ENCODE measurements at places on chromosomes 7 and 10. TPM values are rescaled to one million over a fixed set of nuclear protein-coding genes. Genes with fewer than 3 reads are reported as not detected.

MBLAC1 gene
- total RNA-seq, result 2.7 TPM

TSPAN12 gene
- 50.5 TPM for total RNA-seq

GRCh38 chr10:21092683-21093524 is 195.8 kb upstream of the NEBL start:
- DNase-seq, result no peak

GRCh38 chr7:68613897-68614296 is 984.4 kb upstream of the AUTS2 start:
- DNase-seq, result no peak

AMZ1 gene
- 0.27 TPM for total RNA-seq

DNA sequence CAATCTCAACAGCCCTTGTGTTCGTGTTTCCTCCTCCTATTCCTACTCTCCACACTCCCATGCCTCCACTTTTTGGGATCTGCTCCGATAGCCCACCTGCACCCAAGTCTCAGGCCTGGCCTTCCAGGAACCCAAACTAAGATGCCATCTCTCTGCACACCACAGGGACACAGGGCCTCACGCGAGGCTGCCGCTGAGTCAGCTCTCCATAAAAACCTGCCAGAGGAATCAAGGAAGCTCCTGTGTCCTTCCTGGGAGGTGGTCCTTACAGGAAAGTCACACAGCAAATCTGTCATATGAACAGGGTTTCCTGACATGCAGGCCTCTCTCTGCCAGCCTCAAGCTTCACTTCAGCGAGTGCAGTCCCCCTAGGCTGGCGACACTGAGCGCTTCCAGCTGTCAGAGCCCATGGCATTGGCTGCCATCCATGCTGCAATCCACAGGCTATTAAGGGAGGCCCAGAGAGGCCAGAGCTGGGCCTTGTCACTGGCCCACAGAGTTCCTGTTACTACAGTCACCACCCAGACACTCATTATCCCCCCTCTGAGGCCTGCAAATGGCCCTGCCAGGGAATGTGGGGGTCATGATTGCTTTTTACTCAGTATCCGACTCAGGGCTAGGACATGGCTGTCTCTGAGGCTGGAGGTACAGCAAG is 151.4 kb downstream of the OAT start:
- DNase-seq, result no peak

- no peak for DNase-seq
Observed at GRCh38 chr7:67713451-67714056, 716.9 kb downstream of the TYW1 start.

- DNase-seq, result peak; percentile 29
Observed at GRCh38 chr7:87628780-87629569, 777 bp downstream of the RUNDC3B start.

DNA sequence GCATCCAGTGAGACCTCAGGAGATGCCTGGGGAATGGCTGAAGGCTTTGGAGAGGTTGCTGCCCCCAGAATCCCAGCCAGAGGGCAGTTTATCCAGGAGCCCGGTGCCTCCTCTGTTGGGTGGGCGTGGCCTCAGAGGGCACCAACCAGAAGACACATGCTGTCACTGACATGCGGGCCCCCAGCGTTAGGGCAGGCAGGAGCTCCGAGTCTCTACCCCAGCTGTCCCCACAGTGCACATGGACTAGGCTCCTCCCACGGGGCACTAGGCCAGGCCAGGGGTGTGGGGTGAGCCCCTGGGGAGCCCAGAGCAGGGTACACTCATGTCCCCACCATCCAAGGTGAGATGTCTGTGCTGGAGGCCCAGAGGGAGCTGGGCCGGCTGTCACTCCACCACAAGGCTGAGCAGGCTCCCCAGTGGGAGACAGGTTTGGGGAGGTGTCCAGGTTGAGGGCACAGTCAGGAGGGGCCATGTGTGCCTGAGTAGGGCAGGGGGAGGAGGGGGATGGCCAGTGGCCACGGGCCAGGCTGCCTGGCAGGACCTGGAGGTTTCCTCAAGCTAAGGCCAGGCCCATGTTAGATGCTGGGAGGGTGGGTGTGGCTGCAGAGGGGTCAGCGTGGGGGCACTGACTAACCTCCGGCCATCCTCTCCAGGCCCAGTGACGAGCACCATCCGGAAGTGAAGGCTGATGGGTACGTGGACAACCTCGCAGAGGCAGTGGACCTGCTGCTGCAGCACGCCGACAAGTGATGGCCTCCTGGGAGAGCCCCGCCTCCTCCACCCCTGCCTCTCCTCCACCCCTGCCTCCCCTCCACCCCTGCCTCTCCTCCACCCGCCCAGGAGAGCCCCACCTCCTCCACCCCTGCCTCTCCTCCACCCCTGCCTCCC is 131.3 kb downstream of the FAM53B start:
- DNase-seq, result peak; percentile 66

DNA sequence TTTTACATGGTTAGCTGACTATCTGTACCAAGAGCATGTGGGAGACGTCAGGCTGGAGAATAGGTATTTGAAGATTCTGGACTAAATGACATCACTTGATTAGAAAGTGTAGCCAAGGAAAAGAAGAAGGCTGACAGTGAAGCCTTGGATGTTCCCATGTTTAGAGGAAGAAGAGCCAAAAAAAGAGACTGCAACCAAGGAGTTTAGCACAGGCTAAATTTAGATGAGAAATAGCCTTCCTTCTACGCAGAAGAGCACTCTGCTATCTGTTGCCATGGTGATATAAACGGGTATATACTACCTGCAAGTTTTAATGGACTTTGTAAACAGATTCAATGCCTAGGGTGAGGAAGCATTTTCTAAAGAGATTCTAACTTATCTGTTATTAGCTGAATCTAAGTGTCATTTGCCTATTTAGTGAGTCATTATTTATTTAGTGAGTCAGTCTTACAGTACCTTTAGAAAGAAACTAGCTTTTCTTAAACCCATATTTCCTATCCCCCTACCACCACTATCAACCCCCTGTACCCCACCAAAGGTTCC is 69.8 kb downstream of the CDK6 start:
- no peak for DNase-seq

- no peak for DNase-seq
Observed at GRCh38 chr10:46268076-46268881, 18.5 kb upstream of the ANTXRL start.

- no peak for DNase-seq
Observed at GRCh38 chr7:84095971-84096370, 98.6 kb downstream of the SEMA3A start.

DNA sequence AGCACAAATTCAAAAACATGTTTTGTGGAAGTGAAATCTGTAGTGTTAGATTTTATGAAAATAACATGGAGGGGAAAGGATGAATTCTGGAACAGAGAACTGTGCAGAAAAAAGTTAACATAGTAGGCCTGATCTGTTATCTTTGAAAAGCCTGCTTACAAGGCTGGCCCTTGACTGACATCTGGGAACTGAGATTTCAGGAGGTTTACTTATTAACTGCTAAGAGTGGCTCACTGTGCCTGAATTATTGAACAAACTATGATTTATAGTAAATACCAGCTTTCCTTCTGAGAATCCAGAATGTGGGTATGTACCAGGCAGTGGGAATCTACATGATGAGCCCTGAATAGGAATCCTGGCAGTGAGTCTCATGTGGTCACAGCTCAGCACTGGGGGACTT is 30.5 kb downstream of the NSUN6 start:
- DNase-seq, result no peak

GRCh38 chr10:18010050-18010449 is 58.3 kb downstream of the SLC39A12 start:
- DNase-seq, result no peak

DNA sequence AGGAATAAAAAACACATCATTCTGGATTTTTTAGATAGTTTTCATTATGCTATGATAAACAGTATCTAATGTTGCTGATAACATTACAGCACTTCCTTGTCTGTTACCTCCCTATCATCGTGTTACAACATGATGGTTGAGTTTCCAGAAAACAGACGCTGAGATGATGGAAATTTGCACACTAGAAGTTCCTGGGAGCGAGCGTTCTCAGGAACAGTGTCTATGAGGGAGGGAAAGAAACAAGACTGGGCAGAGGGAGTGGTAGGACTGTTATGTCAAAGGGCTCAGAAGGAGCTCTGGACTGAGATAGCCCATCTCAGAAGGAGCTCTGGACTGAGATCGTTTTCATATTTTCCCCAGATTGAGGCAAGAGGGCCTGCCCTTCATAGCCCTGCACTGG is 121.6 kb downstream of the REEP3 start:
- no peak for DNase-seq

EN2 gene
- total RNA-seq, result 0.15 TPM

GRCh38 chr10:17548770-17549169 is 68.4 kb downstream of the HACD1 start:
- DNase-seq, result no peak

NANOS1 gene
- total RNA-seq, result 5.0 TPM

DNA sequence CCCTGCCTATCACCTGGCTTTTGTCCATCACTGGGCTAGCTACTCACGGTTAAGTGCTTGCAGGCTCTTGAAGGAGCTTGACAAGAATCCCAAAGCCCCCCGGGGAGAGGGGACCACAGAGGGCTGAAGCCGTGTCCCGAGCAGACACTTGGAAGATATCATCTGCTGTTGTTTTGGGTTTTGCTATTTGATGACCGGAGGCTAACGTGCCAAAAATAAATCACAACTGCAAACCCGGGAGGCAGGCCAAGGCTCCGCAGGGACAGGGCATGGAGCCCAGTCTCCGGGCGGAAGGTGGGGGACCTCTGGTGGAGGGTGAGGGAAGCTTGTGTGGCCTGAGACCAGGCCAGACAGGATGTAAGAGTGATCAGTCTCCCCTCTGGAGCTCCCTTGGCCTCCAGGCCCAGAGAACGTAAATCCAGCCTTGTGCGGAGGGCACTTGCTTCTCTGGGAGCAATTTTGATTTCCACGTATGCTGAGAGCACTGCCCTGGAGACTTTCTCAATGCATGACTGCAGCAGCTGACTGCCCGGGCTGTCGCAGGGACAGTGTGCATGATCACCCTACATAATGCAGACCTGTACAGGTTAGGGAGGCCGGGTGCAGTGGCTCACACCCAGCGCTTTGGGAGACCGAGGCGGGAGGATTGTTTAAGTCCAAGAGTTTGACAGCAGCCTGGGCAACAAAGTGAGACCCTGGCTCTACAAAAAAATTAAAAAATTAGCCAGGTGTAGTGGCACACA is at the start of gene PHKG1:
Gene PHKG1, minus strand, starts transcription at position 164 of the 743 bp plus-strand sequence. CDS start 4,011 bp downstream, outside the sequence.
- DNase-seq, result peak; percentile 83

TECPR1 gene
- 23.4 TPM for total RNA-seq

DNA sequence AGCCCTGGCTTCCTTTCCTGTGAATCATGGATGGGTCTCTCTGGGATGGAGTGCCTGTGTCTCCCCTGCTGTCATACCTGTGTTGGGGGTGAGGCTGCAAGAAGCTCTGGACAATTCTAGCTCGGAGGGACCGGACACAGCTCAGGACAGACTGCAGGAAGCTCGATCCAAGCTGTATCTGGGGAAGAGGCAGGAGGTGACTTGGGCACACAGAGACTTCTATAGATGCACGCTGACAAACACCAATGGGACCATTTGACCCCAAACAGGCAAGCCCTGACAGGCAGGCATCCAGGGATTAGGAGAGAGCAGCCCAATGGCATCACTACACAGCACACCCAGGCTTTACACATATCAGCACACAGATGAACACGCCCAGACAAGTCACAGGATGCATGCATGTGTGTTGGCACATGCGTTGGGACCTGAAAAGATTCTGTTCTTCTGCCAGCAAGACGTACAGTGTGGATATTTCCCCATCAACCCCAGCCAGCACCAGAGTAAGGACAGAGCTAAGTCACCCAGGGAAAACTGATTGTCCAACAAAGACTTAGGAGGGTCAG is 4.5 kb downstream of the LLCFC1 start:
- no peak for DNase-seq

DNA sequence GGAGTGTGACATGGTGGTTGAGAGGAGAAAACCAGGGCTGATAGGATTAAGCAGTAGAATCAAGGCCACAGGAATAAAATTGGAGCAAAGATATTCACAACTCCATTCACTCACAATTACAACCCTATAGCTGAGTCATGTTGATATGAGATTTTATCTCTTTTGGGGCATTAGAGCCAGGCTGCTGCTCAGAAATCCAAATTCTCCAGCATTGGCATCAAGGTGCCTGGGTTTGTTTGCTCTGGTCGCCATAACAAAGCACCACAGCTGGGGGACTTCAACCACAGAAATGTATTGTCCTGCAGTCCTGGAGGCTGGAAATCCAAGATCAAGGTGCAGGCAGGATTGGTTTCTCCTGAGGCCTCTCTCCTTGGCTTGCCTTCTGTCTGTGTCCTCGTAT is 52.5 kb upstream of the GRB10 start:
- no peak for DNase-seq

- DNase-seq, result no peak
Observed at GRCh38 chr10:93509816-93510215, 13.4 kb downstream of the CEP55 start.

DNA sequence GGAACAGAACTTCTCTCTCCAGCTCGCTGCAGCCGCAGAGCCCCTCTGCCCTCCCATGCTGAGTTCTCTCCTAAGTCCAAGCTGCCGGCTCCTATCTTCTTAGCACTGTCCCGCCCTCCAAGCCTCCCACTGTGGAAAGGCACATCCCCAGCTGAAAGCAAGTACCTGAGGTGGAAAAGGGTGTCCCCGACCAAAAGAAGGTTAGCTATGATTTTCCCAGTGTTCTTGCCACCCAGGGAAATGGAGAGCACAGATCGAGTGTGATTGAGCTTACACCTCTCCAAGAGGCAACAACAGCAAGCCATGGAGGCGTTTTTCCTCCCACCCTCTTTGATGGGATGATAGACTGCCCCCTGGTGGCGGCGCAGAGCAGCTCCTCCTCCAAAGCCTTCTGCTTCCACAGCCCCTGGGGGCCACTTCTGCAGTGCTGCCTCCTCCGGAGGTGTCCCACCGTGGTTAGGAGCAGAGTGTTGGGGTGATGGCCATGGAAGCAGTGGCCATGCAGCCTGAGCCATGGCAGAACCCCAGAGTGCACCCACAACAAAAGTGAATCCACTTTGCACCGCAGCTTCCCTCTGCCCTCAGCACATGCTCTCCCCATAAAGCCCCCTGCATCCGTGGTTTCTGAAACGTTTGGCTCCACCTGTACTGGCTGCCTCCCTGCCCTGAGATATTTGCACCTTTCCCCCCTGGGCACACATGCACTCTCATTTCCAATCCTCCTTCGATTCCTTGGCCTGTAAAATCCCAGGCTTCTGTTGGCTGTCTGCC is 143.1 kb upstream of the STK17A start:
- no peak for DNase-seq
